COLO829 (cell line): ENCODE measurements at places on chromosomes 6 and 20.

- peak; percentile 54 for DNase-seq
Observed at GRCh38 chr20:19932170-19932667, 84.9 kb upstream of the NAA20 start.

- DNase-seq, result peak; percentile 77
Observed at GRCh38 chr6:161618831-161619454, 345.1 kb upstream of the AGPAT4 start.

- DNase-seq, result no peak
Observed at GRCh38 chr20:32626859-32627636, 41.9 kb upstream of the NOL4L start.

- DNase-seq, result no peak
Observed at GRCh38 chr6:26057899-26058298, 29.3 kb upstream of the HFE start.

GRCh38 chr20:4966826-4967751 lies 34.2 kb downstream of the SLC23A2 start:
- no peak for DNase-seq
